ENCODE measurements at places on chromosomes 5 and 9.

GRCh38 chr9:105963343-105964099, 269.2 kb downstream of the TMEM38B start:
- no peak for DNase-seq

DNA sequence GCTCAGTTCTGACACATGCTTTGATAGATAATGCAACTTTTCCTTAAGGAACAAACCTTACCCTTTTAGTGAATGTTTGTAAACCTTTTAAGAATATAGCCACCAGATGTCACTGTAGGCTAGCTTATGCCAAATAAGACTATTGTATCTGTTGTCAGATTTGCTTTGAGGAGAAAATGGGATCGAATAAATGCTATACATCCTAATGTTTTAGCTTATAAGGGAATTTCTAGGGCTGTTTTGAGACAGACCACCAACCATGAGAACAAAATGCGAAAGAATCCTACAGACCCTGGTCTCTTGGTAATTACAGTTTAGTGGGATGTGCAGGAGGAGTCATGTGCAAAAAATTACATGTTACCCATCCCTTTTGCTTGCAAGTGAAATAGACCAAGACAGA, 127.6 kb upstream of the NMUR2 start:
- no peak for DNase-seq

DNA sequence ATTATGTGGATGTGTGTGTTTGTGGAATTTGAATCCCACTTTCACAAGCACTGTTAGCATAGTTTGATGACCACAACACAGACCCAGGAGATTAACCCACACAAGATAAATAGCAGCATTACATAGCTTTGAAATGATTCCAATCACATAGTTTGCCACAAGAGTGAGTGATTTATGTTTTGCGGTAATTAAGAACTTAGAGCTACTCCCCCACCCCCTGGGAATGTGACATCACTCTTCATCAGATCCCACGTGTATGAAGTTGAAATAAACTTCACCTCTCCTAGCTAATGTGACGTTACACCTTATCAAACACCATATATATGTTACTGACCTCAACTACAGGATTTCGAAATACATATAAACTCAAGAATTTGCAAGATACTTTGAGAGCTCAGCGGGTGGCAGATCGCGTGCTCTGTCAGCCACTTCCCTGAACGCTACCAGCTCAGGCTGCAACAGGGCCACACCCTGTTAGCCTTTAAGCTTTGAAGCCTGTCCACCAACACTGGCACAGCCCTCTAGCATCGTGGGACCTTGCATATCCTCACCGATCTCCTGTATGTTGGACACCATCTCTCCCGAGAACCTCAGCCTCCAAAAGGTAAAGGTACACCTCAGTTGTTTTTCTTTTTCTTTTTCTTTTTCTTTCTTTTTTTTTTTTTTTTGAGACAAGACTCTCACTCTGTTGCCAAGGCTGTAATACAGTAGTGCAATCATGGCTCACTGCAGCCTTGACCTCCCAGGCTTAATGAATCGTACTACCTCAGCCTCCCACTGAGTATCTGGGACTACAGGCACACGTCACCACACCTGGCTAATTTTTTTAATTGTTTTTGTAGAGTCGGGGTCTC, 1.7 kb upstream of the AGTPBP1 start:
- no peak for DNase-seq

- no peak for DNase-seq
Measured at GRCh38 chr5:134177369-134178095, 782 bp upstream of the SKP1 start.

DNA sequence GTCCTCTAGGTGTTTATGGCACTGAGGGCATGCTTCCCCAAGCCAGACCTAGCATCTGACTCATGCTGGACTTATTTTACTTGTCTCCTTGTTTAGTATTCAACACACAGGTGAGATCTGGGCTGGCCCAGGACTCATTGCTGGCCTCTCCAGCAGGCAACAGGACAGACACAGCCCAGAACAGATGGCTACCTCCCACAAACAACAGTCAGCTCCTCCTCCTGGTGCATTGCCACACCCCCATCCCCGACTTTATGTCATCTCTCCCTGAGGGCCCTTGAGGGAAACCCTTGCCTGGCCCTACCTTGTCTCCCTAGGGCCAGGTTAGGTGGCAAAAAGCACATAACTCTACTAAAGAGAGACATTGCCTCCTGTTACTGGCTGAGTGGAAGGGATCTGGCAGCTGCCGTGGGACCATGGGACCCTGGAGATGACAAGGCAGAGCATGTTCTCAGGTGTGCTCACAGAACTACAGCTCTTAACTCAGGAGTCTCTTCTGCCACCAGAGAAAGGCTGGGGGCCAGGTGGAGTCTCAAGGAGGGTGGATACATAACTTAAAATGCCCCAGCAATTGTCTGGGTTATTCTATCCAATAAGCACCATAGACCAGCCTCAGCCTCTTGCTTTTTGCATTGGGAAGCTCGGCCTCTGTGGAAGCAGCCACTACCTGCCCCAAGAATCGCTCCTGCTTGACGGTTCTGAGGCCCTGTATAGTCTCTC, 2.3 kb downstream of the ACSL6 start:
- DNase-seq, result no peak

- DNase-seq, result no peak
Measured at GRCh38 chr5:81400375-81400774, 6.4 kb upstream of the ACOT12 start.

- DNase-seq, result no peak
Measured at GRCh38 chr5:152378730-152379129, 26.3 kb downstream of the NMUR2 start.

- no peak for DNase-seq
Measured at GRCh38 chr9:21070171-21070571, 7.6 kb downstream of the IFNB1 start.

- no peak for DNase-seq
Measured at GRCh38 chr9:78745331-78745730, 448.4 kb downstream of the PSAT1 start.

- no peak for DNase-seq
Measured at GRCh38 chr9:71352837-71353236, 231.4 kb upstream of the TRPM3 start.

- no peak for DNase-seq
Measured at GRCh38 chr5:160843240-160843639, 8.8 kb downstream of the ATP10B start.

GRCh38 chr9:81724242-81724889, 35.0 kb upstream of the TLE1 start:
- DNase-seq, result no peak

DNA sequence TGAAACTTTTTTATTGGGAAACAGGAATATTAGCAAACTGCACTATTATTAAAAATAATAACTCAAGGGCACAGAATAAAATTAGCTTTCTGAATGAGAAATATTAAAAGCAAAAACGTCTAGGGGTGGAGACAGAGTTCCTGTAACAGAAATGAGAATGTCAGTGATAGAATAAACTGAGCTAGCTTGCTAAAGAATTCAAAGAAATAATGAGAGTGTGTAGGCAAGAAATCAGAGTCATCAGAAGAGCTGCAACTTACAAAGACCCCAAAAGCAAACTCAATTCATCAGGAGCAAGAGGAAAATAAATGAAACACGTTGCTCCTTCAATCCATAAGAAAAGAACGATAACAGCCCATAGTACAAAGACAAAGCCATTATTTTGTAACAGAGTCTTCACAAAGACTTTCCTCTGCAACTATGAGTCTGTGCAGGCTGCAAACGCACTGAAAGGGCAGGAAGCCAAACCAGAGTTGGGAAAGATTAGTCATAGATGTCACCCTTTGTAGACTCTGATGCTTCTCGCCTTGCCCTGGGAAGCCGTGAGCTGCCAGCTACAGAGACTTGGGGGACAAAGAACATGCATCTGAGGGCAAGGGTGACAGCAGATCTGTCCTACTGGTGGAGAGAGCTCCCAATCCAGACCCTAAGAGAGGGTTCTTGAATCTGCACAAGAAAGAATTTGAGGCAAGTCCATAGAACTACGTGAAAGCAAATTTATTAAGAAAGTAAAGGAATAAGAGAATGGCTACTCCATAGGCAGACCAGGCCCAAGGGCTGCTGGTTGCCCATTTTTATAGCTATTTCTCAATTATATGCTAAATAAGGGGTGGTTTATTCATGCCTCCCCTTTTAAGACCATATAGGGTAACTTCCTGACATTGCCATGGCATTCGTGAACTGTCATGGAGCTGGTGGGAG, 40.8 kb downstream of the SHC3 start:
- DNase-seq, result no peak

DNA sequence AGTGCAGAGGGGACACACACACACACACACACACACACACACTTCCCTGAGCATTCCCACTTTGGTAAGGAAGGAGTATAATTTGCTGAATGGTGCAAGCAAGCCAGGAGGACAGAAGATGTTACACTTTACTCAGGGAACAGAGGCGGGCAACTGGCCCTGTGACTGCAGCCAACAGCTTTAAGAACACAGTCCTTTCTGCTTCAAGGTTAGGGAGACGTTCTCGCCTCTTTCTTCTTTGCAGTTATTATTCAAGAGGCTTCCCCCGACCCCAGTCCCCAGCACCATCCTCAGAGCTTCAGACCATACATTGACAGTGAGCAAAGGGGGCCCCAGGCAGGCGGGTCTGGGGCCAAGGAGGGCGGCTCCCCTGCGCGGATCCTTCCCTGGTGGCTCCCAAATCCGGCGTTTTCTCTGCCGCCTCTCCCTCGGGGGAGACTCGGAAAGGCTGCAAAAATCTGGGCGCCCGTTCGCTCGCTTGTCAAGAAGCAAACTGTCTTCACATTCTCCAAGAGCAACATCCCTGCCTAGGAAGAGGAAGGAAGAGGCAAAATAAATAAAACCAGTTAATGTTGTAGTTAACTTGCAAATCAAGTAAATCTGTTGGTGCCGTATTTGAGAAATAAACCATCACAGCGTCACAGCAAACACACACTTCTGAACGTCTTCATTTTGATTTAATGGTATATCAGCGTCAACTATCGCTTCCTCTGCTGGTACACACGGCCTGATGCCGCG, 3.8 kb upstream of the LHX2 start:
- no peak for DNase-seq

DNA sequence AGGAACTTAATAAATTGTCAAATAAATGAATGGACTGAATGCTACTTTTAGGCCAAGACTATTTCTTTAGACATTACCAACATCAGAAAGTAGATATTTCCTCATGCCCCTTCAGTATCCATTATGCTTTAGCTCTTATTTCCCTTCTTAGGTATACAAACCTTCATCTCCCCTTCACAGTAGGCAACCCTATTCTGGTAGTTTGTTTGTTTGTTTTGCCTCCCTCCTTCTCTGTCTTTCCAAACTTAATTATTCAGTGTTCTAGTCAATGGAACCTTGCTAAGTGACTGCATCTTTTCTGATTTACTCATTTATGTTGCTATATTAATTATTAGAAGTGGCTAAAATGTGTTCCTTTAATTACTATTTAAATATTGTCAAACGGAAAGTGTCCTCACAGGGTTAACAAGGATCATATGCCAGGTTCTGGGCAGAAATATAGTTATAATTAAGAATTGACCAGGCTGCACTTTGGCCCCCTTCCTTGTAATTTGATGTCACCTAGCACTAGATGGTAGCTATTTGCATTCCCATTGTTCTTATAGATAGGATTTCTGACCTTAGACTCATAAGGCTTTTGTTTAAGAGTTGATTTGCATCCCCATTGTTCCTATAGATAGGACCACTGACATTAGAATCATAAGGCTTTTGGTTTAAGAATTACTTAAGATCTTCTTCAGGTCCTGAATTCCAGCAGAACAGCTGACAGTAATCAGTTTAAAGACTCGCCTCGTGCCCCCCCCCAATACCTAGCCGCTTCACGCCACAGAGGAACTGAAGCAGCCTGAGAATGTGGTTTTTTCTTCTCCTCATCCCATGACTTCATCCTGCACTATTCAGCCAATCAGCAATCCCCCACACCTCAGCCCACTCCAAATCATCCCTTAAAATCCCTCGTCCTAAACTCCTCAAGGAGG, 84.4 kb upstream of the NUDT12 start:
- no peak for DNase-seq

GRCh38 chr9:88996046-88996920, 5.0 kb downstream of the S1PR3 start:
- no peak for DNase-seq

- no peak for DNase-seq
Measured at GRCh38 chr5:120690621-120691407, 226.7 kb downstream of the PRR16 start.

Measured in CD4-positive, alpha-beta T cell treated with Interleukin-6 at 100 ng/mL for 8 hours (primary cell).